Fibroblast of upper back skin (primary cell): ENCODE measurements at places on chromosomes 5 and 9.

- no peak for DNase-seq
These were observed 187.0 kb downstream of the FANCC start for GRCh38 chr9:95130484-95130883.

DNA sequence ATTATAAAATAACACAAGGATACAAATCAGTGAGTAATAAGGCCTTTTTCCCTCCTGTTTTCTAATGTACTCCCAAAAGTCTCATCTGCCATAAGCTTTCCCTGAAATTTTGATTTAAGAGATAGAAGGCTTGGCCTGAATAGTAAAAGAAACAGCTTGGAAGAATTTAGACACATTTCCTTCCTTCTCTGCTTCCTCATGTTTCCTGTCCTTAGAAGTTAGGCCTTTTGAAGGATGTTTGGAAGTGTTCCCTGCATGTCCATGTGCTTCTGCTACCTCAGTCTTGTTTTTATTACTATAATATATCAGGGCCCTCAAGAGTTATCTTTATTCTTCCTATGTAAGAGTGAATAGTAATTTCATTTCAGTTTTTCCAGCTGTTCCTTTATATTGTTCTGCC, 242.7 kb downstream of the DEPDC1B start:
- no peak for DNase-seq

DNA sequence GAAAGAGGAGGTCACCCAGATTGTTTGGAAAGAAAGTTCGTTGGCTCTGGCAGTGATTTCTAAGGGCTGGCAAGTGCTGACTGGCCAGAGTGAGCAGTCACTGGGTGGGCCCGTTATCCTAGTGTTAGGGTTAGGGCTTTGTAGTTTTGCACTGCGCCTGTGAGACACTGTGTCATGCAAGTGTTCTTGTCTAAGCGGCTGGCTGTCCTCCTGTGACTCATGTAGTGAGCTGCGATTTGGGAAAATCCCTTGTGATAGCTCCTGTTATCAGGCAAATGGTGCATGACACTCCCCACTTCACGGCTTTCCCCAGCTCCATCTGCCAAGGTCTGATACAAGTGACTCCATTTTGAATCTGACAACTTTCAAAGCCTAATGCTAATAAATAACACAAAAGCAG, 526.0 kb upstream of the ADAMTS16 start:
- DNase-seq = no peak

DNA sequence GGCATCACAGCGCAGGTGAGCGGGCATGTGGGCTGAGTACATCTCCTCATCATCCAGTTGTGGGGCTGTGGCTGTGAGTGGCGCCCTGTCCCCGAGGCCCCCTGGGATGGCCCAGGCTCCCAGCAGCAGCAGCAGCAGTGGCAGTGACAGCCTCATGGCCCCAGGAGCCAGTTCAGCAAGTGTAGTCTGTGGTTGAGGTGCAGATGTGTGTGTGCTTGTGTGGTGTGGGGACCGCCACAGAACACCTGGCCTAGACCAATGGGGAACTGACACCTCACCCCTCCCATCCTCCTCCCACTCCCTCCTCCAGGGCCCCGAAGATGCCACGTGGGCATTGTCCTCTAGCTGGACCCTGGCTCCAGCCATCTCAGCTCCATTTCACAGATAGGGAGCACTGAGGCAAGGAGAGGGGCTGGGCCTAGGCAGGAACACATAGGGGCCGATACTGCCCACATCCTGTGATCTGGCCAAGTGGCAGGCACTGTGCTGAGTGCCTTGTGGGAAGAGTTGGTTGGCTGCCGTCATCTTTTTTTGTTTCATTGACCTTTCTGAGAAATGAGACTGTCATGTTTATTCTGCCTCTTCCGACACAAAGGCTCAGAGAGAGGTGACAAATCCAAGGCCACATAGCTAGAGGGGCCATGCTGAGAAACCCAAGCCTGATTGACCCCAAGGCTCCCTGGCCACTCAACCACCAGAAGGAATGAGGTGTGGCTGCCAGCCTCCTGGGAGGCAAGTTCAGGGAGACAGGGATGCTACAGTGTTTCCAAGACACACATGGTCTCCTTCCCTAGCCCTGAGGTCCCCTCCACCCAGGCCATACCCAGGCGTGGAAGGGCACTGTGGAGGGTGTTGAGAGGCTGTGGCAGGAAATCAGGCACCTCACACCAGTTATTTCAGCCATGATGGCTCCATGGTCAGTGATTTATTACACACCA, at the start of gene MZB1:
MZB1 (minus strand) TSS at position 213 of the 938 bp plus-strand sequence; CDS start at position 156, 57 bp downstream.
- DNase-seq = no peak

DNA sequence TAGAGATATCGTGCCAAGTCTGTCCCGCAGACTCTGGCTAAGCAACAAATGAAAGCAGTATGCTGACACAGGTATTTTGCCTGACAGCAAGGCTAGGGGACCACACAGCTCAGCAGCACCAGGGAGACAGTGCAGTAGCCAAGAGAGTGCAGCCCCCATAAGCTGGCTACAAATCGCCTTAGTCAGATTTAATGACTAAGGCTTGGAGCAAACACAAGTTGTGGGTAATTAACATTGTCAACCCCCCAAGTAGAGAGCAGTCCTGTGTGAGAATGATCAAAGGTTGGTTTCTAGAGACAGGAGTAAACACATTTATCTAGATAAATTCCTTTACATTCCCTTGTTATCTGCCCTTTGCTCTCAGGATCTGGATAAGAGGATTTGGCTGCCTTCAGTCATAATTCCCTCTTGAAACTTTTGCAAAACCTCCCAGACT, 1434.5 kb upstream of the CDH6 start:
- no peak for DNase-seq

DNA sequence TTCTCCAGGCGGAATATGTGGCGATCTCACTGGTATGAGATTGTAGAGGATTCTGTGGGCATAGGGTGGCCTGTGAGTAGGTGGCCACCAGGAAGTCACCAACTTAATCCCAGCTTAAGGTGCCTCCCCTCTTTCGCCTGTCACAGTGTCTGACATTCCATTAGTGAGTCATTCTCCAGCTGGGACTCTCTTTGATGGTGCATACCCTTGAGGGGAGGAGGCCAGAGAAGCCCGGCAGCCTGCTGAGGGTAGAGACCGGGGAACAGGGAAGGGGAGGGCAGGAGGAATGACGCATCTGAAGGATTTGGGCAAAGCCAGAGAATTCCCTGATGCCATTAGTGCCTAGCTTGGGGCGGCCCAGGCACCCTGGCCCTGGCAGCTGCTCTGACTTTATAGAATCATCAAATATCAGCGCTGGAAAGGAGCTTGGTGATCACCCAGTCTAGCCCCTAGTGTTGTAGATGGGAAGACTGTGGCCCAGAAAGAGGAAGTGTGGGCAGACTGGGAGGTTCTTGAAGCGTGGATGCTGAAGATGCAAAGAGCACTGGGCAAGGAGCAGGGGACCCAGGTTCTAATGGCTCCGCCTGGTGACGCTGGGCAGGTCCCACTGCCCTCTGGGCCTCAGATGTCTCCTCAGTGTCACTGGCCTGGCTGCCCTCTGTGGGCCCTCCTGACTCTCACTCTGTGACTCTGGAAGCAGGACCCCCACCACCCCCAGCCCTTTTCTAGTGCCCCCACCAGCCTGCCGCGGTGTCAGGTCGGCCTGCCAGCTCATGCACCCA, 41.4 kb downstream of the DAB2IP start:
- DNase-seq = peak; percentile 58

DNA sequence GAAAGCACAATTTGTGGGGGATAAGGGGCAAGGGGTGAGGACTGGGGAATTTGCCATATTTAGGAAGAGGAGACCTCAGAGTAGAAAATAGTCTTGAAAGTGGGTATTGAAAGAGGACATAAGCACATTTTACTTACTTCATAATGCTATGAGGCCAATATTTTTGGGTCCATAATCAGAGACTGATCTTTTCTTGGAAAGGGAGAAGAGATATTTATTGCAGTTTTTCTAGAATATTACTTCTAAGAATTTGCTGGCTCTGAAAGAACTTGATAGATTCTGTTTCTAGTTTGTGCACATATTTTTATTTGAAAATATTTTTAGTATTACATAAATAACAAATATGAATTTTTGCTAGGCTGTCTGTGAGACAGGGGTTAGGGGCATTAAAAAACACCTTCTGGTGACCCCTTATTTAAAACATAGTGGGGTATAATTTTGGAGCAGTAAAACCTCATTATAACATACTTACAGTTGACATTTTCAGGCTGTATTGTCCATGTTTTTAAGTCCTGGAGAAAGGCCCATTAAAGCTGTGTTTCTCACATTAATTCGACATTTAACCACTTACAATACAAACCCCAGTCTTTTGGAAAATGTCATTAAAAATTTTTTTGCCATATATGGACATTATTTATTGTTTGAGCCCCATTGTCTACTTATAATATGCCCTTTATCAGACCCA, 118.9 kb upstream of the NFIB start:
- DNase-seq = no peak

DNA sequence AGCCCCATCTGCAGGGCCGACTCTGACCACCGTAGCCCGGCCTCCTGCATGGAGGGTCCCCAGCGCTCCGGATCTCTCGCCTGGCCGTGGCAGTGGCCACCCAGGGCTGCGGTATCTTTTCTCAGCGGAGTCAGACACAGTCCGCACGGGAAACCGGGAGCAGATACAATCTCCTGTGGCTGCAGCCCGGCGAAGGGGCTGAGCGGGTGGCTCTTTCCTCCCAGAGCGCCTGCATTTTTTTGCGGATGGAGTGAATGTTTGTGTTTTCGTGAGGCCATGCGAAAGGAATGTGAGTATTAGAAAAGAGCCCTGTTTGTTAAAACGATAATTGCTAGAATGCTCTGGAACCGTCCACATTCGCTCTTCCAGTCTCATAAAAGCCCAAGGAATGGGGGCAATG, 53.4 kb upstream of the PTCH1 start:
- peak; percentile 35 for DNase-seq
